ENCODE measurements at places on chromosomes 2 and 18. TPM values are rescaled to one million over a fixed set of nuclear protein-coding genes. Genes with fewer than 3 reads are reported as not detected.

Gene STAT1
- total RNA-seq: 66.3 TPM

Gene TMEM18
- total RNA-seq: 37.1 TPM

Gene CHRND
- total RNA-seq: not detected

Gene NCKAP5
- total RNA-seq: 0.33 TPM

Gene SPC25
- total RNA-seq: 2.0 TPM

Gene RGPD4
- not detected for total RNA-seq

Gene NABP1
- total RNA-seq: 18.3 TPM

Gene ACADL
- total RNA-seq: 1.1 TPM

Gene UGT1A4
- total RNA-seq: not detected

Gene KCNG2
- not detected for total RNA-seq

Gene SCYGR6
- total RNA-seq: not detected

Measured in kidney epithelial cell (primary cell).